ENCODE measurements at places on chromosomes 4 and X. TPM values are rescaled to one million over a fixed set of nuclear protein-coding genes. Genes with fewer than 3 reads are reported as not detected.

EXOC1L gene
- not detected for total RNA-seq

TCEAL2 gene
- total RNA-seq = 0.17 TPM

HPGDS gene
- not detected for total RNA-seq

OCIAD2 gene
- total RNA-seq = 12.8 TPM

LDB2 gene
- 177 TPM for total RNA-seq

OPRPN gene
- not detected for total RNA-seq

CLDN34 gene
- not detected for total RNA-seq

NPNT gene
- total RNA-seq = 0.29 TPM

PRKG2 gene
- 23.3 TPM for total RNA-seq

CSN1S1 gene
- total RNA-seq = not detected

Measured in smooth muscle cell of trachea (primary cell).